ENCODE measurements at places on chromosomes 6 and 20.

DNA sequence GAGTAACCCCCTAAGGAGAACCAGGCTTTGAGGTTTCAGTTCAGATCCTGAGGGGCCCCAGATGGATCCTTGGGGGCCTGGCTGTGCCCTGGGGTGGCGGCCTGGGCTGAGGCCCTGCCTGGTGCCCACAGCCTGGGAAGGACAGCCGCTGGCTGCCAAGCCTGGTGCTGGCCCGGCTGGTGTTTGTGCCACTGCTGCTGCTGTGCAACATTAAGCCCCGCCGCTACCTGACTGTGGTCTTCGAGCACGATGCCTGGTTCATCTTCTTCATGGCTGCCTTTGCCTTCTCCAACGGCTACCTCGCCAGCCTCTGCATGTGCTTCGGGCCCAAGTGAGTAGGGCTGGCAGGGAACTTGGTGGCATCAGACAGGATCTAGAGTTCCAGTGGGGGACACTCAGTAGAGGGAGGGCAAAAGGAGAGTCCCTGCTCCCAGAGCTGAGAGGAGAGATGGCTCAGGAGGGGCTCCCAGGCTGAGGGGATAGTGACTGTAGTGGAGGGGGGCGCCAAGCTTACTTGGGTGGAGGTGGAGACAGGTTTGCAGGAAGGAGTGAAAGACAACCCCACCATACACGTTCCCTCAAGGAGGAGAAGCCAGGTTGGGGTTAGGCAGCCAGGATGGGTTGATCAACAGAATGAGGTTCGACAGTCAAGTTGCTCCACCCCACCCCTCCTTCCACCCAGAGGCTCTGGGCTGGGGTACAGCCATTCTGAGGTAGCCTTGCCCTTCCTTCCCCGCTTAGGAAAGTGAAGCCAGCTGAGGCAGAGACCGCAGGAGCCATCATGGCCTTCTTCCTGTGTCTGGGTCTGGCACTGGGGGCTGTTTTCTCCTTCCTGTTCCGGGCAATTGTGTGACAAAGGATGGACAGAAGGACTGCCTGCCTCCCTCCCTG is 9.5 kb downstream of the SLC29A1 start:
- DNase-seq, result no peak

DNA sequence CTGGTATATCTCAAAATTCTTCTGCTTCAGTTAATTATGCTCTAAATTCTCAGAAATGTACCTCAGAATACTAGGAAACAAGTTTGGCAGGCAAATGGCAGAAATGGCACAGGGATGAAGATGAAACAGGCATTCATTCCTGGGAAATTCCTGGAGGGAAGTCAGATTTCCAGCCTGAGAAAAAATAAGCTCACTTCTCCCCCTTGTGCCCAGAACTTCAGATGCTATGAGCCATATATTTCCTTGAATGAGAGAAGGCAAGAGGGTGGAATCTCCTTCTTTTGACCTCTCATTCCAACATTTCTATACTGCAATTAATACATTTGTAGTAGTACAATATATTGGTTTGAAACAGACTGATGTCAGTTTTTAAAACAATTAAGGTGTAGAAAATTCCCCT is 22.8 kb downstream of the RGS17 start:
- no peak for DNase-seq

DNA sequence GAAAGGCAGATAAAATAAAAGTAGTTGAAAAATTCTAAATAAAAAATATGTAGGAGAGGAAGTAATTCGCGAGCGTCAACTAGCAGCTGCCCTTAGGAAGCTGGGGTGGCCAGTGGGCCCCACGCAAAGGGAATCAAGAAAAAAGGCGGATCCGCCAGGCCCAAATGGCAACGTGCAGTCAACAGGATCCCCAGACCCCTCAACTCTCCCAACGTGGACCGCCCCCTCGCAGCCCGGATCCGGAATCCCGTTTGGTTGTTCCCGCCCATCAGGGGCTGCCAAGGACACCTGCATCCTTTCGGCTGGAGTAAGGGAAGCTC is 296 bp downstream of the DZANK1 start:
- no peak for DNase-seq

DNA sequence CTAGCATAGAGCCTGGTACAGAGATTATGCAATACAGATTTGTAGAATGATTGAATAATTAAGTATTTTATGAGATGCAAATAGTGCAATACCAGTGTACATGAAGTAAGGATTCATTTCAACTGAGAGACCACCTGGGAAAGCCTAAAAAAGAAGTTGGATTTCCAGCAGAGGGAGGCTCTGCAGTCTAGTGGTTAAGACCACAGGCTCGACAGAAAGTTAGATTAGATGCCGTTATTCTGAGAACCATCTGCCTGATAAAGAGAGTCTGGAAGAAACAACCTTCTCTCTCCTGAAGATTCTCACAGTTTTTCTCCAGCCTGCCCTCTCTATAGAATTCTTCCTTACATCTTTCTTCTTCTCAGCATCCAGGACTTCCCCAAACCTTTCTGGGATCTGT is 13.6 kb upstream of the TNFRSF21 start:
- no peak for DNase-seq

DNA sequence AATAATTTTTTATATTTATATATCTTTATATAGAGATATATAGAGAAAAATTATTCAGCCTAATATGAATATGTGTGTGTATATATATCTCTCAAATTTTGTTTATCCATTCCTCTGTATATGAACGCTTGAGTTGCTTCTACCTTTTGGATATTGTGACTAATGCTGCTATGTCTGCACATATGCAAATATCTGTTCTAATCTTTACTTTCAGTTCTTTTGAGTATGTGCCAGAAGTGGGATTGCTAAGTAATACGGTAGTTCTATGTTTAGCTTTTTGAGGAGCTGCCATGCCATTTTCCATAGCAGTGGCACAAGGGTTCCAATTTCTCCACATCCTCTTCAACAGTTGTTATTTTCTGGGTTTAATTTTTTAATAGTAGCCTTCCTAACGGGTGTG is 72.8 kb upstream of the CEP85L start:
- DNase-seq, result no peak

DNA sequence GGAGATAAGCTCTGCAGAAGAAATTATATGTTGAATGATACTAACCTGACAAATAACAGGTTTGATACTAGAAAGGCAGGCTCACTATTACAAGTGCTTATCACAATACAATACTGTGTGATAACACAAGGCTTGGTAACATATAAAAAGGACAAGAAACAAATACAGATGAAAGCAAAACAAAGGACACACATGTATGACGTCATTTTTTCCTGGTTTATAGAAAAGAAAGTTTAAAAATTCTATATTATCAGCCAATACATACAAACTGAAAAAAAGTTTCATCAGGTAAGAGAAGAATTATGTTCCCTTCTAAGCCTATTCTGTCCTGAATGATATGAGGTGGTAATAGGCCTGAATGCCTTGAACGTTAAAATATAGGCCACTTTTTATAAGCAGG is 32.3 kb upstream of the MCM9 start:
- DNase-seq, result no peak

- no peak for DNase-seq
These were observed 2.9 kb upstream of the MYLK2 start for GRCh38 chr20:31816221-31816620.

GRCh38 chr6:36593569-36594028 is 563 bp upstream of the SRSF3 start:
- DNase-seq, result peak; percentile 48

- DNase-seq, result no peak
These were observed 61.8 kb downstream of the GCNT2 start for GRCh38 chr6:10582774-10583508.

DNA sequence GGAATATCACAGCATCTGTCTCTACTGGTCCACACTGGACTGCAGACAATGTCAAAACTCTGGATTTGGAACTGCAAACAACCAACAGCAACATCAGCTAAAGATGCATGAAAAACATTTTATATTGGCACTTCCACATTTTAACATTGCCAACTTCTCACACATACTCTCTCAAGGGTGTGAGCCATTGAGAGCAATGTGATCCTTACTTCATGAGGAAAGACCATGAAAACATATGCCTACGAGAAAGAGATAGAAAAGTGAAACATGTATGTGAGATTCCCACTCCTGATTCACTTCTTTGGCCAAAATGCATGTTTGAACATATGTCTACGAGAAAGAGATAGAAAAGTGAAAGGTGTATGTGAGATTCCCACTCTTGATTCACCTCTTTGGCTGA is 99.4 kb downstream of the COL12A1 start:
- DNase-seq, result no peak

DNA sequence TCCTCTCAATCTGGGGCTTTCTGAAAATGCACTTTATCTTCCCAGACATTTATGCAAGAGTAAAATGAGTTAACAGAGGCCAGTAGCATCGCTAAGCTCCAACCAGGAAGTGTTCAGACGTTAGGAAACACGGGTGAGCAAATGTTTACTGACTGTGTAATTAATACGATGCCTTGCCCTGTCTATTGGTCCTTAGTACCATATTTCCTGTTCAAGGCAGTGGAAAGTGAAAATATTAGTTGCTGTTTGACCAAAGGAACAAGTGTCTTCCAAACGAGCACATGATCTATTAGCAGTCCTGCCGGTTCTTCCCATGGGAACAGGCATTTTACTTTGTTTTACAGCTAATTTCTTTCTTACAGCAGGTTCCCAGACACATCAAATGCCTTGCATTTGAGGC is 311.1 kb upstream of the JAG1 start:
- DNase-seq, result no peak

DNA sequence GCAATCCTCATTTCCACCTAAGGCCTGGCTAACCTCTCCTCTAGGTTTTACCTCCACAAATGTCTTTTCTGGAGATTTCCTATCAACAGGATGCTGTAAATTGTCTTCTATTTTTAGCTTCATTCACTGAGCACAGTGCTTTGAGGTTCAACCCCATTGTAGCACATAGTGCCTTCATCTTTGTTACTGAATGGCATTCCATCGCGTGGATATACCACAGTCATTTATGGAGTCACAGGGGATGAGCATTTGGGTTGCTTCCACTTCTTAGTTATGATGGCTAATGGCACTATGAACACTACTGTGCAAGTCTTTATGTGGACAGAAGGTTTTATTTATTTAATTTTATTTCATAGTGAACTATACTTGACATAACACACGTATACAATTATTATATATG is 387.1 kb downstream of the SMOC2 start:
- DNase-seq, result no peak

GRCh38 chr6:45132059-45132458 is 196.1 kb upstream of the RUNX2 start:
- no peak for DNase-seq

DNA sequence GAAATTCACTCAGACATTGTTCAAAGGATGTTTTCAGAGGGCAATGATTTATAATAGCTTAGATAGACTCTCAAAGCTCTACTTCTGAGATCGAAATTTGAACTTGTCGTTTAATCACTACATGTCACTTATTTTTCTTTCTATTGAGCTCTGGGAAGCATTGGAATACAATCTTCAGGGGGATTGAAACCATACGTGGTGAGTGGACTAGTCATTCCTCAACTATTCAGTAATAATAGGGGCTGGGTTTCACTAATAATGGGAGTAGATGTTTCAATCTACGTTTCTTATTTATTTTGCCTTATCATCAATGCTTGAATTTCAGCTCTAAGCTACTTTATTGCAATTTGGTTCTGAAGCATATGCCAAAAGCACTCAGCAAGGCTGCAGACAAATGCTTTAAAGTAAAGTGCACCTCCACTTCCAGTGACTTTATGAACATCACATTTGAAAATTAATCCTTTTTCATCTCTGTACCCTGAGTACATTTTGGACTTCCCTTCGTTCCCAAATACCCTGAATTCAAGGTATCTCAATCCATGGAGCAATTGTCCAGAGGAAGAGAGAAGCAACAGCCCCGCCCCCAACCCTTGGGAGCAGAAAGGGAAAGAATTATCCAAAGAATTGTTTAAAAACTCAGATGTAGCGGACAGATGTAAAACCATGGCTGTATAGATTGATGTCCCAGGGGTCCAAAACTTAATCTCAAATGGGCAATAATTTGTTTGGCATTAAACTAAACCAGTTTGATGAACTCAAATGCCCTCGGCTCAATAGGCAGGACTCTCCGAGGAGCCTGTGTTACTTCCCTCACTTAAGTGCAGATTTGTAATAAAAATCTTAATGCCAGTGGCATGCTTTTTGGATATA is 68.1 kb downstream of the HFE start:
- DNase-seq, result peak; percentile 17

GRCh38 chr6:131107151-131107550 is 28.1 kb upstream of the AKAP7 start:
- no peak for DNase-seq

DNA sequence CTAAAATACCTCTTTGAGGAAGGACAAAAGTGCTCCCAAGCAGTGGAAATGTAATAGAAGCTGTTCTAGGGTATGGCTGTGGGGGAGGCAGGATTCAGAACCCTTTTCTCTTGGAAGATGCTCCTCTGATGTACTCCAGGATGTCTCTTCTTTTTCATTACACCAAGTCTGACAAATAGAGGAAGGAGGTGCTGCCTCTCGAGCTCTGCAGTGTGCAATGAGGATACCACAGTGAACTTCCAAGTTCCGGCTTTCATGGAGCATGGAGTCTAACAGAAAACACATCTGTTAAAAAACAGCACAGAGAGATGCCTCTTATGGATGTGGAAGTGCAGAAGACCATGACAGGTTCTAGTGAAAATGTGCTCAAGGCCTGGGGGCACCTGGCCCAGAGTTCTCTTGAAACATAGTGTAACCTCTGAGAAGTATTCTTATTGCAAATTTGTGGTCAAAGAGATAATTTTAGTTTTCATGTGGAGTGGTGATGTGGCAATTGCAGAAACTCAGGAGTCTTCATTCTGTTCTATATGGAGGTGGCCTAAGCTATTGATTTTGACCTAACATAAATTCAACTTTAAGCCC is 362.0 kb upstream of the CITED2 start:
- DNase-seq, result no peak

- DNase-seq, result no peak
These were observed at the start of gene PRR18 for GRCh38 chr6:166308033-166308768. PRR18 (minus strand) TSS chr6:166308392; CDS start chr6:166308142, 250 bp downstream.

DNA sequence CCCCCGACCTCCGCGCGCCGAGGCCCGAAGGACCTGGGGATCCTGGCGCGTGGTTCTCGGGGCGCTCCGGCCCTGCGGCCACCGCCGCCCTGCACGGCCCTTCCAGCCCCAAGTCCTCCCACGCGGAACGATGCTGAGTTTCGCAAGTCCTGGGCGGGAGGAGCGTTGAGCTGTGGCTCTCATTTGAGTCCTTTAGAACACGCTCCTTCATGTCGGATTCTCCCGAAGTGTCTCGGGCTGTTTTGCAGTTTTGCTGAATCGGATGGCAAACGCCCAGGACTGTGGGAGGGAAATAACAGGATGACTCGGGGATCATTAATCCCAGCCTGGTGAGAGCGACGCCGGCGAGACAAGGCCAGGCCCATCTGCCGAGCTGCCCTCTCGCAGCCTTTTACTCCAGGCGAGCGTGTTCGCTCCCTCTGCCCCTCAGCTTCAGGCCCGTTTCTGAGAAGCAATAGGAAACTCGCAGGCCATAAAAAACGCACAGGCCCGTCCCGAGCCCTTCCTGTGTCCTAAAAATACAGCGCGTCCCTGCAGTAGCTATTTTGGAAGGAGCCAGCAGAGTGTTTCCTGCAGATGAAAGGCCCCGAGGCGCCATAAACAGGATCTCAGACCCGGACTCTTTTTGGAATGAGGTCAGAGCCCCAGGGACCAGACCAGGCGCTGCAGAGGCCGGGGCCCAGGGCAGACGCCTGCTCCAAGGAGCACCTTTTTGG is 153.5 kb downstream of the DLL1 start:
- no peak for DNase-seq

Measured in CD4-positive, alpha-beta T cell treated with Interleukin-6 for 4 hours (primary cell).